ENCODE measurements at places on chromosomes 4 and X. TPM values are rescaled to one million over a fixed set of nuclear protein-coding genes. Genes with fewer than 3 reads are reported as not detected.

The SPACA5 gene
- total RNA-seq, result not detected

DNA sequence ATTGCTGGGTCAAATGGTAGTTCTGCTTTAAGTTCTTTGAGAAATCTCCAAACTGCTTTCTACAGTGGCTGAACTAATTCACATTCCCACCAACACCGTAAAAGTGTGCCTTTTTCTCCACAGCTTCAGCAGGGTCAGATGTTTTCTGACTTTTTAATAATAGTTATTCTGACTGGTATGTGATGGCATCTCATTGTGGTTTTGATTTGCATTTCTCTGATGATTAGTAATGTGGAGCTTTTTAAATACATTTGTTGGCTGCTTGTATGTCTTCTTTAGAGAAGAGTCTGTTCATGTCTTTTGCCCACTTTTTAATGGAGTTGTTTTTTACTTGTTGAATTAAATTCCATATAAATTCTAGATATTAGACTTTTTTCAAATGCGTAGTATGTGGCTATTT lies 257.5 kb upstream of the ANKRD50 start:
- no peak for DNase-seq

The MOB1B gene
- total RNA-seq, result 51.5 TPM

The KCTD8 gene
- total RNA-seq, result 0.26 TPM

GRCh38 chrX:19689170-19689779 lies 174.0 kb upstream of the MAP3K15 start:
- no peak for DNase-seq

The ETDA gene
- total RNA-seq, result not detected

DNA sequence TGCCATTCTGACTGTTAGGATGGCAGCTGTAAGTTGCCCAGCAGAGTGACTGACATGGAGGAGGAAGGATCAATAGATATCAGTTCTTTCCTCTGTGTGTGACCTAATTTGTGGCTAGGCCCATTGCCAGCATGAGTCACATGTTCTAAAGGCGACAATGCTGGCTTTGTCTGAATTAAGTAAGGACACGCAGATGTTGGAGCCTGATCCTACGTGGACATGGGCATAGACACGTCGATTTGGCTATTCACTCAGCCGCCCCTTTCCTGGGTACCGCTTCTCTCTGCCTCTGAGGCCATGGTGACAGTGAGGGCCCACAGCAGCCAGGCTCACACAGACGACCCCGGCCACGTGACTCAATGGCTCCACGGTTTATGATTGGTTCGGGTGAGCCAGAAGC lies 16.3 kb downstream of the PROM1 start:
- DNase-seq, result no peak

GRCh38 chrX:41580423-41581064 lies 108.2 kb upstream of the GPR34 start:
- no peak for DNase-seq

DNA sequence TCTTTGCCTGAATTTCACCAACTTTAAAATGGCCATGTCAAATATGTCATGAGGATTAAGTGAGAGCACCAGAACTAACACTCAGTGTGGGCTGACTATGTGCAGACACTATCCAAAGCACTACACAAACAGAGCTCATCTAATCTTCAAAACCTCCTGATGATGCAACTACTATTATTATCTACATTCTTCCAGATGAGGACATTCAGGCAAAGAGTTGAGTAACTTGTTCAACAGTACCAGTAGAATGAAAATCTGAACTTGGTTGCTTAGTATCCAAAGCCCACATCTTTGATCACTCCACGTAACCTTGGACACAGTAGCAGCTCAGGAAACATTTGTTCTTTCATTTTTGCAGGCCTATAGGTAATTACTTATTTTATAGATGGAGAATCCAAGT lies 90.1 kb downstream of the ATP8A1 start:
- no peak for DNase-seq

DNA sequence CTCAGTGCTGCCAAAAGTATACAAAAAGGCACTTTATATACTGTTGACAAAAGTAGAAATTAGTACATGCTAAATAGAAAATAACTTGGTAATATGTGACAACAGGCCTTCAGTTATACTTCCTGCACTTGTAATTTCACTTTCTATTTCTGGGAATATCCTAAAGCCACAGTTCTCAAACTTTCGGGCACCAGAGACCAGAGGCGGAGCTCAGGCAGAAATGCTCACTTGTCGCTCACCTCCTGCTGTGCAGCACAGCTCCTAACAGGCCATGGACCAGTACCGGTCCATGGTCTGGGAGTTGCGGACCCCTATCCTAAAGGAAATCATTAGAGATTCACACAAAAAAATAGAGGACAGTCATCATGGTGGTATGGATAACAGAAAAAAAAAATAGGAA lies 25.7 kb downstream of the ACSL4 start:
- DNase-seq, result no peak

The DOCK11 gene
- 50.4 TPM for total RNA-seq

- no peak for DNase-seq
Observed at GRCh38 chr4:114875630-114876029, 237.8 kb downstream of the NDST4 start.

The EBP gene
- 19.2 TPM for total RNA-seq

- DNase-seq, result no peak
Observed at GRCh38 chrX:12488220-12488619, 303.0 kb upstream of the PRPS2 start.

The NLRP2B gene
- total RNA-seq, result not detected

GRCh38 chr4:162935214-162935613 lies 231.5 kb downstream of the NAF1 start:
- no peak for DNase-seq

DNA sequence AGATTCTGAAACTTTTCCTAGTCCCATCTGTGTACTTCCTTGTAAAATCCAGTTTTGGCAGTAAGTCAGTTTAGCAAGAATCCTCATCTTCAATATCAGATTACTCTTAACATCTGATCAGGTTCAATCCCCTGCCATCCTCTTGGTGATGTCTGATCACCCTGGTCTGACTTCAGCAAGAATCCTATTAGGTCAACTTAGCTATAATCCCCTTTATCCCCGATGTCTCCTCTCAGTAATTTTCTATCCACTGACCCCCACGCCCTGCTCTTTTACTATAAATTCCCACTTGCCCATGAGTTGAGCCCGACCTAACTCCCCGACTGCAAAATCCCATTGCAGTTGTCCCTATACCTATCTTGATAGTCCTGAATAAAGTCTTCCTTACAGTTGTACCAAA lies 57.9 kb upstream of the PRSS48 start:
- DNase-seq, result no peak

- DNase-seq, result no peak
Observed at GRCh38 chrX:108122748-108123147, 31.2 kb downstream of the ATG4A start.

The REST gene
- 49.1 TPM for total RNA-seq

The CYSLTR1 gene
- total RNA-seq, result 12.9 TPM

DNA sequence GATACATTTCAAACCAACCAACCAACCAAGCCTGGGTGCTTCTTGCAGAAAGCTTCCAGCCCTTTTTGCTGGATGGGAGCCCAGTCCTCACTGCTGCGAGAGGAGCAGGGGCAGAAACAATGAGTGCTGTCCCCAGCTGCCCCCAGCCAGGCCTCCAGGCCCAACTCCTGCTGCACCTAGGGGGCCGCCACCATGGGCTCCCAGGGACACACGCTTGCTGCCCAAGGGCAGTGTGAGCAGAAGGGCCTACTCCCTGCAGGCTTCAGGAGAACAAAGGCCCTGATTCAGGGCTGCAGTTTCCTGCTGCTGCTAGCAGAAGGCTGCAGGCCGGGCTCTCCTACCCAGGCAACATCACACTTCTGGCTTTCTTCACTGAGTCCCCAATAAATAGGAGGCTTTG lies 37.7 kb upstream of the ENPP6 start:
- DNase-seq, result no peak

GRCh38 chr4:84291969-84292368 lies 207.1 kb downstream of the NKX6-1 start:
- DNase-seq, result no peak

- DNase-seq, result no peak
Observed at GRCh38 chr4:89535251-89535650, 227.7 kb upstream of the GPRIN3 start.

DNA sequence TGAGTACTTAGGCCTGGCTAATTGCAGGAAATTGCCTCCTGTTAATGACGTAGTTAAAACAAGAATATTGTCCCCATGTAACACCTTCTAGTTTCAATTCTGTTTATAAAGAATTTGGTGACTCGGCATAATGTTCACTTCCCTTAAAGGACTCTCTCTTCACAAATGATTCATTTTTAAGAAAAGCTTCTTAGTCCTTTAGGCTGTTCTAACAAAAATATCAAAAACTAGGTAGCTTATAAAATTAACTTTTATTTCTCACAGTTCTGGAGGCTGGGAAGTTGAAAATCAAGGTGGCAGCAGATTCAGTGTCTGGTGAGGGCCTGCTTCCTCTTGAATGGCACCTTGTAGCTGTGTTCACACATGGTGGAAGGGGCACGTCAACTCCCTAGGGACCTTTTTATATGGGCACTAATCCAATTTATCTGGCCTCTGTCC lies 23.8 kb downstream of the COL25A1 start:
- no peak for DNase-seq

- DNase-seq, result no peak
Observed at GRCh38 chr4:123304151-123304964, 92.2 kb upstream of the SPRY1 start.

DNA sequence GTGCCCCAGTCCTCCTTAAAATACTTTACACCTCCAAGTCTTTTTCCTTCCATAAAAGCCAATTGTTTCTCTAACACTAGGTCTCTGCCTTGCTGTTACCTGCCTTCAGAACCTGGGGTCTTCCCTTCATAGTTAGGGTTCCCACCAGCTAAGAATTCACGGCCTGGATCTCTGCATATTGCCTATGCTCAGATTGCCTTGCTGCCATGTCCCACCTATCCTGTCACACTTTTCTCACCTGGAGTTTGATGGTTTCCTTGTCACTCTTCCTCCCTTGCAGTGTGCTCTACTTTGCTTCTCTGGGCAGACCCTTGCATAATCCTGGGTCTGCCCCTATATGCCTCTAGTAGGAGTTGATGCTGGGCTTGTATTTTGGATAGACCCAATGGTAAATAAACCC lies 36.6 kb upstream of the TMPRSS11E start:
- no peak for DNase-seq

DNA sequence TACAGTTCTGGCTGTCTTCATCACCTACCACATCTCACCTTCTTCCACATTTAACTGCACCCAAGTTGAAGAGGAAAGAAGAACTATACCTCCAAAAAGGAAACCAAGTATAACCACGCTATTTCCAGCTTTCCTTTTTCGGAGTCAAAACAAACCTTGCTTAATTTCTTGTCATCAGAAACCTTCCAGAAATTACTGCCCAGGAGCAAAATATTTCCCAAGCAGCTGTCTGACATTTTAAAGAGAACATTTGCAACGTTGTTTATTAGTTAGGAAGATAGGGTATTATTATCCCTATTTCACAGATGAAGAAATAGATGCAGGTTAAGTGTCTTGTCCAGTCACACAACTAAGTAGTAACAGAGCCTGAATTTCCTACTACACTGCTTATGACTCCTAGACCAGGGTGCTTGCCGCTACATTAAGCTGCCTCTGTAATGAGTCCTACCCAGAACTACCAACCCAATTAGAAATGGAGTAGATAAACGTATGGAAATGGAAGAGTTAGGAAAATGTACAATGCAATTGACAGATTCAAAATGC lies 2.2 kb upstream of the ACSL4 start:
- DNase-seq, result no peak

DNA sequence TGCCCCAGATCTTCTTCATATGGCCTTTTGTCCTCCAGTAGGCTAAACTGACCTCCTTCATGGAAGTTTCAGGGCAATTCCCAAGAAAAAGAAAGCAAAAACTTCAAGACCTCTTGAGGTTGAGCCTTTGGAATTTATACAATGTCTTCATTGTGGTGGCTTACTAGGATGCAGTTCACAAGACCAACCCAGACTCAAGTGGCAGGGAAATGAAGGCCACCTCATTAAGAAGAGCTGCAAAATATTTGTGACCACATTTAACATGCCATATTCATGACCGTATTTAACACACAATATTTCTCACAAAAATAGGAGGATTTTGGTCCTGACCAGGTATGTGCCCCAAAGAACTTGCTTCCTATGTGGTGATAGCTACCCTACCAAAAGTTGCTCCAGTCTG lies 605.5 kb upstream of the PITX2 start:
- DNase-seq, result no peak
